ENCODE measurements at places on chromosomes 2 and 18.

DNA sequence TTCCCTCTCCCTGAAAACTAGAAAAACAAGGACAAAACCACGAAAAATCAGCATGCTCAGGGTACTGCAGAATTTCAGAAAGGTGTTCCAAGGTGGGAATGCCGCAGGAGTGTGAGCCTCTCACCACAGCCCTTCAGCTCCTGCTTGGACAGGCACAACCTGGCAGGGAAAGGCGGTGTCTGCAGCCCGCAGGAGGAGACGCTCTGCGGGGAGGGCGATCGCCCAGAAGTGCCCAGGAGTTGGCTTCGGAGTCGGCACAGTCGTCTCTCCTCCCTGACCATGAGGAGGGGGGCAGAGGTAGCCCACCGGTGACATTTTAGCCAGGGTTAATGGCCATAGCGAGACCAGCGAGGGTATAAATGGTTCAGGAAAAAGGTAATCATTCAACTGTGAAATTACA, 57.2 kb downstream of the TMEM18 start:
- DNase-seq: no peak

GRCh38 chr2:224944707-224945547, 97.3 kb downstream of the DOCK10 start:
- no peak for DNase-seq

DNA sequence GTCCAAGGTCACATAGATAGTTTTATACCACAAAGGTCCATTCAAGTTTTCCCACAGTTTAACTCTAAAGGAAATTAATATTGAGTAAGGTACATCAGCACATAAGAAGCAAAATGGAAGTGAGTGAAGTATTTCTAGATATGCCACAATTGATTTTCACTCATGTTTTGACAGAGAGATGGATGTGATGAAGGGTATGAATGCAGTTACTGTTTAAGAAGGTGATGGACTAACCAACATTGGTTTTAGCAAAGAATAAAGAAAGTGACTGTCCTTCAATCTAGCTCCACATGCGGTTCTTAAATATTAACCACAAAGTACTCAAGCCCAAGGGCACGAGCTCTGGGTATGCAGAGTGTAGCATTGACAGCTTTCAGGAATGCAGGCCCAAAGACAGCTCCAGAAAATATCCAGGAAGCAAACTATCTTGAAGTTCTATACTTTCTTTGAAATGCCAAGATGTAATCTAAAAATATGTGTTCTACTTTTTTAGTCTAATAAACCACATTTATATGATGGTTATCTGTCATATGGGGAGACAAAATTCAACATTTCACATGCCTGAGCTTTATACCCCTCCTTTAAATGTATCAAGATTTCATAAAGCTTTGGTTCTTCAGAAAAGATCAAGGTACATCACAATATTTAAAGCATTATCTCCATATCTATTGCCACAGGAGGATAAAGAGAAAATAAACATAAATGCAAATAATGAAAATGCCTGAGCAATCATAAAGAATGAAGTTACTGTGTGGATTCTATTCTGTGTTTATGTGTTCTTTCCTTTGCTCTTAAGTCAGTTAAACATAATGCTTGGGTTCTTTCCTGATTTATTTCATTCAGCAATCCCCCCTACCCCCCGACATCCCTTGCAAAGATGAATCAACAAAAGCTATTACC, 6.7 kb upstream of the SCN1A start:
- no peak for DNase-seq

DNA sequence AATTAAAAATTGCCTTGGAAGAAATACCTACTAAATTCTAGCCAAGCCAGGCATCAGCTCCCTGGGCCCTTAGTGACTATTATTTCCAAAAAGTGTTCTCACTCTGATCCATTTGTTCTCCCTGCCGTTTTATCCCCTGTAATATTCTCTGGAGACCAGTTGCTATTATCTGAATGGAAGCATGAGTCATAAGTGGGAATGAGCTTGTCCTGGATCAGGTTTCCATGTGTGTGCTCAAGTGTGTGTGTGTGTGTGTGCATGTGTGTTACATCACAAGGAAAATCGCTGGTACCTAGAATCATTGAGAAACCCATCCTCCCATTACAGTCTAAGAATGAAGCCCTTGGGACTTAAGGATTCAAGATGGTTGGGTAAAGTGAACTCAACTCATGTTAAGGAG, 130.3 kb upstream of the CXCR4 start:
- DNase-seq: no peak

GRCh38 chr2:185979546-185980071, 241.0 kb downstream of the FSIP2 start:
- peak; percentile 12 for DNase-seq

Data from D341Med (cell line).